ENCODE measurements at places on chromosomes 12 and 14.

DNA sequence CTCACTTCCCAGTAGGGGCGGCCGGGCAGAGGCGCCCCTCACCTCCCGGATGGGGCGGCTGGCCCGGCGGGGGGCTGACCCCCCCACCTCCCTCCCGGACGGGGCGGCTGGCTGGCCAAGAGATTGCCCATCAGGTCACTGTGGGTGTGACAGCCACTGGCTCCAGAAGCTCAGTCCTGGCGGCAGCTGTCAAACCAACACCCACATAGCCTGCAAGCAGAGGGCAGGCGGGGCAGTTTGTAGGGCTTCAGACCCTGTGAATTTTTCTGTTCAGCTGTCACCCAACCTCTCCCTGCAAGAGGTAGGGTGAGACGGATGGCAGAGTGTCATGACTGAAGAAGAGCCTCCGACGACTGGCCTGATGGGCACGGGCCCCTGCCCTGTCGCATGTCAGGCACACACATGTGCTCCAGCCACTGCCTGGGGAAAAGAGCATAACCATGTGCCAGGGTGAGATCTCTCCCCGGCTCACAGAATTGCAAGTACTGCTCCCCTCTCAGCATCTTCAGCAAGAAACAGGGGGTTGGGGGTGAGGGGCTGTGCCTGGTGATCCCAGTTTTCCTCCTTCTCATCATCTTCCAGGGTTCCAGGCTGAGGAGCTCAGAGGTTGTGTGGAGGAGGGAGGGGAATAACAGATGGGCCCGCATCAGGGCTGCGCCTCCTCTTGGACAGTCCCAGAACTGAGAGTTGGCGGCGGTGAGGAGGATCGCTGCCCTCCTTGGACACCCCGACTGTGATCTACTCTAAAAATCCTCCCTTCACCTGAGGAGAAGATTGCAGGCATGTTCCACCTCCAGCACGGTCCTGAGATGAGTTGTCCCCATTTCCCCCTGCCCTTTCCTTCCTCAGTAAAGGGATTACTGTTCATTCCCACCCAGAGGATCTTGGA is 11.2 kb upstream of the PRPH start:
- DNase-seq: no peak

- DNase-seq: no peak
These were observed 78.5 kb downstream of the ADGRD1 start for GRCh38 chr12:131032082-131032750.

DNA sequence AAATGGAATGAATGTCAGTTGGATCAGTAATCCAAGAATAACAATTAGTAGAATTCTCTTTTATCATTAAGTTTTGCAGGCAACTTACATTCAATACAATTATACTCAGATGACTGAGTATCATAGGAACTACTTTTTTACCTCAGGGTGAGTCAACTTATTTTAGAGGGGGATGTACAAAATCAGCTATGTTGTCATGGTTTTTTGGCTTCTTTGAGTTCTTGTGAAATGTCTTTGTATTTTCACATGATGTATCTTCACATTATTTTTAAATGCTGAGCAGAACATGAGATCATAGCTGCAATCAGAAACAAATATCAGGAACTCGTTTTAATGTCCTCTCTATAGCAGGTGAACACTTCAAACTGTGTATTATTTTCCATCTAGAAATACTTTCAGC is 65.3 kb upstream of the PTPRR start:
- DNase-seq: no peak

GRCh38 chr14:102584871-102585869 is 7.3 kb upstream of the RCOR1 start:
- DNase-seq: no peak

GRCh38 chr12:47819896-47820630 is at the start of gene HDAC7:
HDAC7 (minus strand) TSS chr12:47819903; CDS start chr12:47819785, 118 bp downstream.
- DNase-seq: no peak

- DNase-seq: no peak
These were observed 1.0 kb upstream of the GLRX5 start for GRCh38 chr14:95533822-95534221.

DNA sequence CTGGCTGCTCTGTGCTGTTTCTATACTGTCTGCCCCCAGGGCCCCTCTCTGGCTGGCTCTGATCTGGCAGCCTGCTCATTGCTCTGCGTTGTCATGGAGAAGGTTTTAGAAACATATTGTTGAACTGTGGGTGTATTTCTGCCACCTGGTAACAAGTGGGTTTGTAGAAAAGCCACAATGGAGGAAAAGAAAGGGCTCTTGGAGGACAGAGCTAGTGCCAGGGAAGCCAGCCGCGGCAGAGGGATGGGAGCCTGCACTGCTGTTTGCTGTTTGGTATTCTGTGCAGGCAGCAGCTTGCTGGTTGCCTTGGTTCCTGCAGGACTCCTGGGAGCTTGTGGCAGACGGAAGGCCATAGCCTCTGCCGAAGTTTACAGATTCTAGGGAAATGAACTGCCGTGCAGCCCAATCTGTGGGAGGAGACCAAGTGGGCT is 15.1 kb downstream of the CCDC177 start:
- no peak for DNase-seq

DNA sequence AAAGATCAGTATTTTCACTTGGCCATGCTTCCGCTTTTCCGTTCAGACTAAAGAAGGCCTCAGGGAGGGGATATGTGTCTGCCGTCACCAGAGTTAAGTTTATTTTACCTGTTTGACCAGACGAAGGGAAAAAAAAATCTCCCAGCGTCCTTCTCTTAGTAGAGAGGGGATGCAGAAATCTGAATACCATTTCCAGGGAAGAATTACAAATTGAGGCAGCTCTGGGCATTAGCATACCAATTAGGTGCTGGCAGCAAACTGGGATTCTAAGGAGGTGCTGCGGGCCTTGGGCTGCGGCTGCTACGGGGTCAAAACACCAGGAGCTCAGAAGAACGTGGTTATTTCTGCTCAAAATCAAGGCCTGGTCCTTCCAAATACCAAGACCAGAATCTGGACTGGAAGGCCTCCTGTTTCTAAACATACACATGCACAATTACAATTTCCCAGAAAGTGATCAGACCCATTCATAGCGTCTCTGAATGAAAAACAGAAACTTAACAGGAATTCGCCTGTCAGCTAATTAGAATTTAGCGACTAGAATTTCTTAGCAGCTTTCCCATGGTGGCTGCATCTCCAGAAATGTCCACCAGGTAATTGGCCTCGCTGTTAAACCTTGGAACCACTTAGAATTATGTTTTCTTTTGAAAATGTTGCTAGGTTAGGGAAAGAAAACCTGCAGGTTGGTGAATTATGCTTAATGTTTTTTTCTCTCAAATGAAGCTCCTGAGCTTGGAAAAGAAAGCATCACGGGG is 617.0 kb downstream of the VRK1 start:
- peak; percentile 47 for DNase-seq

GRCh38 chr12:3622021-3622821 is 130.7 kb downstream of the CRACR2A start:
- DNase-seq: no peak

- DNase-seq: no peak
These were observed 43.8 kb downstream of the KRT80 start for GRCh38 chr12:52147964-52148463.

GRCh38 chr12:47120736-47121135 is 41.0 kb upstream of the AMIGO2 start:
- DNase-seq: no peak

GRCh38 chr14:29310757-29311156 is 544.2 kb downstream of the FOXG1 start:
- DNase-seq: no peak

DNA sequence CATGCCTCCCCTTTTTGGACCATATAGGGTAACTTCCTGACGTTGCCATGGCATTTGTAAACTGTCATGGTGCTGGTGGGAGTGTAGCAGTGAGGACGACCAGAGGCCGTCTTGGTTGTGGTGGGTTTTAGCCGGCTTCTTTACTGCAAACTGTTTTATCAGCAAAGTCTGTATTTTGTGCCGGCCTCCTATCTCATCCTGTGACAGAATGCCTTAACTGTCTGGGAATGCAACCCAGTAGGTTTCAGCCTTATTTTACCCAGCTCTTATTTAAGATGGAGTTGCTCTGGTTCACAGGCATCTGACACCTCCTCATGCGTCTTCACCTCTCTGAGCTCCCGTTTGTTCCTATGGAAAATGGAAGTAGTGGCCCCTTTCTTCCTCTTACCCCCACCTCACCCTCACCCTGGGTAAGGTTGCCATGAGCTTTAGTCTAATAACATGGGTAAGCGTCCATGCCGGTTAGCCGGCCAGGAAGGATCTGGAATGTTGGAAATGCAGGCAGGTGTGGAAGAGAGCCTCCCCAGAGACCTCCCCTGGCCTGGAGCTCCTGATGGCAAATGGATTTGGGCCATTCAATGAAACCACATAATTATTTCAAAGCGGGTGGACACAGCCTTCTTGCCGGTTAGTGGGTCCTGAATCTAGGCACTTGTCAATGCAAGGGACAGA is 18.6 kb downstream of the HHIPL1 start:
- no peak for DNase-seq
